ENCODE measurements at places on chromosomes 3 and 15.

GRCh38 chr15:91244919-91245318 lies 144.9 kb downstream of the SV2B start:
- DNase-seq = no peak

DNA sequence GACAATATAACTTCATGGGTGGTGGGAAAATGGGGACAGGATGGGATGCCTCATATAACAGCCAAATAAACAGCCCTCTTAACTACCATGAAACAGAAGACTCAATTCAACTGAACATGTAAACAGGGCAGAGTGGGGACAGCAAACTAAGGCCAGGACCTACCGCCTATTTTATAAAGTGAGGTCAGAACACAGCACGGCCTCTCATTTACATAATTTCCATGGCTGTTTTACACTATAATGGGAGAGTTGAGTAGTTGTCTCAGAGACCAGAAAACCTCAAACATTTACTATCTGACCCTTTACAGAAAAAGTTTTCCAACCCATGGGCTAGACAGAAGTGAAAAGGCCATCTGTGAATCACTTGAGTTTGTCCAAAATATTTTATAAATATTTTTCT lies 56.7 kb upstream of the SNRPA1 start:
- no peak for DNase-seq

- no peak for DNase-seq
These were observed 2.2 kb downstream of the TGFBR2 start for GRCh38 chr3:30608598-30608947.

DNA sequence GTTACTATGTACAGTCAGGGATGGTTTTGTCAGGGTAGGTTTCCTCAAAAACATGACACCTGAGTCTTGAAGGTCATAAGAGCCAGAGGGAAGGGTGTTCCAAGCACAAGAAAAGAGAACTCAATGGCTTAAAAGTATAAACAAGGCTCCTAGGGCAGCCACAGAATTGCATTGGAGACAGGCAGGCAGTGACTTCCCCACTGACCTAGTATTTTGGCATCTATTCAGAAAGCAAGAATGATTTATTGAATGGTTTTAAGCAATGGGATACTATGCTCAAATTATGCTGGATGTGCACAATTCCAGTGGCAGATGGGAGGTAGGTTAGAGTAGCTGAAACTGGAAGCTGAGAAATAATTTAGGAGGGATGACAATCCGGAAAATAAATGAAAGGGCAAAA lies 54.0 kb downstream of the TSC22D2 start:
- no peak for DNase-seq

DNA sequence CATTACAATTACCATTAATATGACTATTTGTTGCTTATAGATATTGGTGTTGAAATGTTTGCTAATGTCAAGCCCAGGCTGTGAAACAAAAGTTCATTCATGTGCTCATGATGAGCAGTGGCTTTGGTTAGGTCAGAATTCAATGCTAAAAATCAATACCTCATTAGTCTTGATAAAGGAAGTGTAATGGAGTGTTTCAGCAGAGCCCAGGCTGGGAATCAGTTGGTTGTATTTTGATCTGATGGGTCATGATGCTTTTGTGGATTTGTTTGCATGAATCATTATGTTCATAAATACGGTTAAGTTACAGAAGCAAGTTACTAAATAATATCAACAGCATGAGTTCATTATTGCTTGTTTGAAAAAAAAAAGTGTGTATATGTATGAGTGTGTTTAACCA lies 13.6 kb upstream of the ZNF774 start:
- no peak for DNase-seq

DNA sequence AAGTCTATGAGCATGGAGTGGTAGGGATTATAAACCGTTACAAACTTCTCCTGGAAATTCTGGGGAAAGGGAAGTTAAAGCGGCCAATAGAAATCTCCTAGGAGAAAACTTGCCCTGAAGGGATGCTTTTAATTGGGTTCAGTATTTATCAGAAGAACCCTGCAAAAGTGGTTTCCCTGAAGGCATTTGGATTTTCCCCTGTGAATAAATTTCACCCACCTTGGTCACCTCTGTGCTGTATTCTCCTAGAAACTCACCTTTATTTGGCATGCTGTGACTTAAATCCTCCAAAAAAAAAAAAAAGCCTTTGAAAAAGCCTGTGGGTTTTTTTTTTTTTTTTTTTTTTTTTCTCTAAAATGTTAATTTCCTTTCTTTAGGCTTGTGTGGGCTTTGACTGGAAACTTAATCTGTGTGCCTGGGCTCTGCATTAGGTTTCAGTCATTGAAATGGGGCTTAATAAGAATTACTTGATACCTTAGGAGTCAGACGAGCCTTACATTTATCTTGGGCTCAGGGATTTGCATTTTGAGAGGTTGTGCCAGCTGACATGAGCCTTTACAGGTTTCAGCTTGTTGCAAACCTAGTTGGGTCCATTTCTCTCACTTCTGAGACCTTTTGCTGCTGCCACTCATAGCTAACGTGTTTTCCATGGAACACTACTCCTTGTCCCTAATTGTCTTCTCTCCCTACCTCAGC lies 22.0 kb downstream of the TGFBR2 start:
- no peak for DNase-seq

DNA sequence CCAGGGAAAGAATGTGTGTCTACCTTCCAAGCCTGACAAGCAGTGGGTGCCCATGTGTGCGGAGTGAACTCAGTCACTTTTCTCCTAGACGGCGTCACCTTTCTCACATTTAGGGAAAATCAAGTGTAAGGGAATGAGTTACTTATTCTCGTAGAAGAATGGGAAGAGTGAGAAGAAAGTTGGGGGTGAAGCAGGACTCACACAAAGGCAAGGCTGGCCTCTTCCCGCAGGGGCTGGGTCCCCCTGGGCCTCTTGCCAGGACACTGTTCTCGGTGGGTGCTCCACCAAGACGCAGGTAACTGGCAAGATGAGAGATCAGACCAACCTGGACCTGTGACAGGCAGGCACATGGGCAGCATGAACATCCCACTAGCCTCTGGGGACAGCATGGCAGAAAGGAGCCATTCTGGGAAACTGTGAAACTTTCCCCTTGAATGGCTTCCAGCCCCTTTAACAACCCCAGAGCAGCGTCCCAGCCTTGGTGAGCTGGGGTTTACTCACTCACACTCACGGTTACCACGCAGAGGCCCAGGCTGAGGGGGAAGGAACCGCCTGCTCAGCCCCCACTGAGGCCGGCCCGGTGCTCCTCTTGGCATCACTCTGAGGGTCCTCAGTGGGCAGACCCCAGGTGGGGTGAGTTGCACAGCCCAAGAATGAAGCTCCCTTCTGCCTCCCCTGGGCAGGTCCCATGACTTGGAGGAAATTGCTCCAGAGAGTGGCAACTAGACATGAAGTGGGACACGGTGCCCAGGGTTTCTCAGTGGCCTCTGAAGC lies 15.0 kb upstream of the SRP14 start:
- no peak for DNase-seq

DNA sequence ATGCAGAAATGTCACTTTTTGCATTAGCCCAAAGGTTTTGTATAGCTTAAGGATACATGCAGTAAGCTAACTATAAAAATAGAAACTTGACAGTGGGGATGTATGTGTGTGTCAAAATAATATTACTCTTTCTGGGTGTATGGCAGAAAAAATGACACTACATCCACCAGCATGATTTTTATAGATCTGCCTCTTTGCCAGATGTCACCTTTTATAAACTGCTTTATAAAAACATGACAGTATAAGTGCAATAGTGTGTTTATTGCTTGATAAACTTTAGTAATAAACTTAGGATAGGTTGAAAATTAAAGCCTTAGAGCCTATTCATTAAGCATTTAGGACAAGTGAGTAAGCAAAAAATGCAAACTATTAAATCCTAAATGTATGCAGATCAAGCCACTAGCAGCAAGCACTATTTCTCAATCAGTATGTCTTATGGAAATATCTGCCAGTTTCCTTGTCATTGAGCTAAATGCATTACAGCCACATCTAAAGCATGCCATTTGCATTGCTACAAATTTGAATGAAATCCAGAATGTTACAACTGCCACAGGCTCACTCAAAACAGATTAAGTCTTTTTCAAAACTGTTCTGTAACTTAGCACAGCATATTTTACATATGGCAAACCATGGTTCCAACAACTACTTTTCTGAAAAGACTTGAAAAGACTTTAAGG lies 935.0 kb downstream of the FHIT start:
- DNase-seq = no peak

GRCh38 chr15:88188300-88188699 lies 68.2 kb downstream of the NTRK3 start:
- DNase-seq = no peak

DNA sequence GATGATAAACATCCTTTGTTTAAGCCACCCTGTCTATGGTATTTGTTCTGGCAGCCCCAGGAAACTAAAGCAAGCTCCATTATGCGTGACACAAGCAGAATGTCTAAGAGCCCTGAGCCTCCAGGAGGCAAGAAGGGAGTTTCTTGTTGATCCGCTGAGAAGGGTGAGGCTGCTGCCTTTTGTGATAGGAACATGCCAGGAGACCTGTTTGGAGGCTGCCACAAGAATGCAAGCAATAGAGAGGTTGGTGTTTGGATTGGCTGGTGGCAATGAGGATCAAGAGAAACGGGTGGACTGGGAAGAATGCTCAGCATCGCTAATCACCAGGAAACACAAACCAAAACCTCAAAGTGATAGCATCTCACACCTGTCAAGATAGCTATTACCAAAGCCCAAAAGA lies 104.8 kb downstream of the ASB7 start:
- DNase-seq = no peak

DNA sequence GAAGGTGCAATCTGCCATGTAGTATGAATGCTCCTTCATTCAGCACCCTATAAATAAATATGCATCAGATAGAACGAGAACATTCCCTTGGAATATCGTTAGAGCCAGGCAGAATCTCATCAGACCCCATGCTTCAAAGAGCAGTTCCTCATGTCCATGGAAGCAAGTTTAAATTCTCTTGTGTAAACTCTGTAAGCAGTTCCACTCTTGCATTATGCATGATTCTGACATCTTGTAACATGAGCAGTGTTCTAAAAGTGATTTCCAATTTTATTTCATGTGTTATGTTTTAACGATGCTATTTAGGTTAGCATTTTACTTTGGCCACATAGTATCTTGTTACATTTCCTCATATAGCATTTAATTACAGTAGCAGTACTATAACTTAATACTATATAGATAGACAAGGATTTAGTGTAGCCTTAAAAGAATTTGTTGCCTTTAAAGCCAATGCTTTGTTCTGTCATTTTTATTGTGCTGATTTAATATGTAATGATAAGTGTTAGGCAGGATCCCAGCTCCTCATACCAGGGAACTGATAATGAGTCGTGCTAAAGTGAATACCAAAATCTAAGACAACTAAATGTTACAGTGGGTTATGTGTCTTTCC lies 161.2 kb upstream of the NECTIN3 start:
- no peak for DNase-seq

GRCh38 chr15:44802336-44802735 lies 66.0 kb downstream of the TRIM69 start:
- no peak for DNase-seq

- DNase-seq = no peak
These were observed 266.9 kb upstream of the STT3B start for GRCh38 chr3:31265646-31266428.

DNA sequence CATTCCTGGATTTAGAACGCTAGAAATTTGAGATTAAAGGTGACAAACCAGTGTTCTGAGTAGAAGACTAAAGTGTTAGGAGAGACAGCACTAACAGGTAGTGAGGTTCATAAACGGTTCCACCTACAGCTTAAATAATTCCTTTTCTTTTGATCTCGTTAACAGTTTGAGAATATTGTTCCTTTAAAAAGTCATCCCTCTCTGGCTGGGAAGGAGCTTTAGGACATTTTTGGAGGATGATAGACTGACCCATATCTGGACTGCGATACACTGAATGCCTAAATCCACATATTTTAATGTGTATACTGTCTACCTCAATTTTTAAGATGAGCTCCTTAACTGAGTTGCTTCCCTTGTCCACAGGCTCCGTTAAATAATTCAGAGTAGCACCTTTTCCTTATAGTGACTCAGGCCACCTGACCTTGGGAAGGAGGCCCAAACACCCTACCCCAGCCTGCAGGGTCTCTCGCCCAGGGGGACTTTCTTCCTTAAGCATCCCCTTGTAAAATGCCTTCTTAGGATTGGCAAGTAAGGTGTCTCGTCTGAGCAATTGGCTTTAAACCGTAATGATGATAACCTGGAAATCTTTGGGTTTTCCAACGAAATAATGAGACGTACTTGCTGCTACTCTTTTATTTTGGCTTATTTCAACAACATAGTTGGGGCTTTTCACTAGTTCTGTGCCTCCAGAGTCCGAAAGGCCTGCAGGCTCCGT lies 3.3 kb downstream of the TRIM71 start:
- DNase-seq = no peak

GRCh38 chr3:70911719-70912118 lies 599.3 kb upstream of the MDFIC2 start:
- DNase-seq = no peak

DNA sequence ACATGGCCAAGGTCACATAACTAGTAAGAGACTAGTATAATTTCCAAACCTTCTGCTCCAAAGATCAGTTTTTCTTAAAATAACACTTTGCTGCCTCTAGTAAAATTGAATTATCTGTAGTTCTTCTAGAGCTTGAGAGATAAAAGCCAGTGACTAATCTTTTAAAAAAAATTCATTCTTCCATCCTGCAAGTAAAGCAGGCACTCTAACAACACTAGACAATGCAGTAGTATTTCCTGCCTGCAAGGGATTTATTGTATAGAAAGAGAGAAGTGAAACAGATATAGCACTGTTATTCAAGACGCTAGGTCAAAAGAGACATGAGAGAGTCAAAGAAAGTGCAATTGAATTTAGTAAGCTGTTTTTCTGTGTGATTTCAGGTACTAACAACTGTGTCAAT lies 159.5 kb upstream of the TBC1D5 start:
- no peak for DNase-seq
